ENCODE measurements at places on chromosomes 5 and 9.

DNA sequence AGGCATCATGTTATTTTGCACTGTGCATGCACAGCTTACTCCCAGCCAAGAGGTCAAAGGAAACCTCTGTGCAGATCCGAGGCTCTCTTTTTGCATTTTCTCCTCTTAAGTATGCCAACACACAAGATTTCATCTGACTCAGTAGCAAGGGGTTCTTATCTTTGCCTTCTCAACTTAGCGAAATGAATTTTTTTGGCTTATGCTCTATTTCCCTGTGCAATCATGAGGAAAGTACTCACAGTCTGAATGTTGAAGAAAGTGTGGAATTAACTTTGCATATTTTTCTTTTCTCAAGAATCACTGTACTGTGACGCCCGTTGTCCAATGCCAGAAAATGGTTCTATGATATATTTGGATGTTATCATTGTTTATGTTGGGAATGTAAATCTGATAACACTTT, 173.5 kb upstream of the FBXL7 start:
- DNase-seq: no peak

DNA sequence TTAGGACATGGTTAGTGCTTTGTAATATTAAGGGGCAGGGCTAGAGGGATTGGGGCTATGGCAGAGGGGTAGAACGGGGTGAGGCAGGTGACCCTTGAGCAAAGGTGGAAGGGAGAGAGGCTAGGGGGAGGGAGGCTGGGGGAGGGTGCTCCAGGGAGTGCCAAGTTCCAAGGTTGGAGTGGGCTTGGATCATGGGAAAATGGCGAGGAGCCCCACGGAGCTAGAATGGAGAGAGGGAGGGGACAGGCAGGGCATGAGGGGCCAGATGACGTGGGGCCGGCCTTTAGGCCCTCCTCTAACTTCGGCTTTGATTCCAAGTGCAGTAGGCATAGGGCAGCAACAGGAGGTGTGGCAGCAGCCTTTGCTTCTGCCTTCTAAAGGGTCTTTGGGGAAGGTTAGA, 171.8 kb upstream of the PANK3 start:
- DNase-seq: no peak

DNA sequence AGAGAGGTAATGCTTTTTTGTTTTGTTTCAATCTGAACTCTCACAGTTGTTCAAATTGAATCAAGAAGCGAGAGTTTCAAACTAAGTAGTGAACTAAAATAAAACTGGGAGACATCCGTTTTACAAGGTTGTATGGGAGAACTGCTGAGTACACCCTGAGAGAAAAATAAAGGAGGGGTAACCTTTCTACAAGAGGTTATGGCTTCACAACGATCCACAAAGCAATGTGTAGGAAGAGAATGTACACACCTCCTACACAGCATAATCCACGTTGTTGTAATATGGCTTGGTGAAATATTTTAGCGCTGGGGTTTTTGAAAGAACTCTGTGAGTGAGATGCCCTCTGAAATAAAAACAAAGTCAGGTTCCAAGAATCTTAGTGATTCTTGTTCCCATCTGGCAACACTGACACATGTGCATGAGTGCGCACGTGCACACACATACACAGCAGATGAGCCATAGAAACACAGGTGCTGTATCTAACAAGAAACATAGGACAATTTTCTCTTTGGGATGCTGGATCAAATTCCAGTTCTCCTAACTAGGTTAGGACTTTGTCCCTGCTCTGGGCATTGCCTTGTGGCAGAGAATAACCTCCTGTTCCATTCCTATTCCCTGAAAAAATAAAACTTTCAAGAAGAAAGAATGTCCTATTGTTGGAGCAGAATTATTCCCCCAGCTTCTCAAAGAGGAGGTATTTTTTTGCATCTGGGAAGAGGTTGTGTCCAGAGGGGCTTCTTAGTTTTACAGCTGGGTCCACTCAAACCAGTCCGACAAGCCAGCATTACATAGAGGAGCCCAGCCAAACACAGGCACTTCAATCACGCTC, 94.5 kb upstream of the EFNA5 start:
- DNase-seq: no peak

DNA sequence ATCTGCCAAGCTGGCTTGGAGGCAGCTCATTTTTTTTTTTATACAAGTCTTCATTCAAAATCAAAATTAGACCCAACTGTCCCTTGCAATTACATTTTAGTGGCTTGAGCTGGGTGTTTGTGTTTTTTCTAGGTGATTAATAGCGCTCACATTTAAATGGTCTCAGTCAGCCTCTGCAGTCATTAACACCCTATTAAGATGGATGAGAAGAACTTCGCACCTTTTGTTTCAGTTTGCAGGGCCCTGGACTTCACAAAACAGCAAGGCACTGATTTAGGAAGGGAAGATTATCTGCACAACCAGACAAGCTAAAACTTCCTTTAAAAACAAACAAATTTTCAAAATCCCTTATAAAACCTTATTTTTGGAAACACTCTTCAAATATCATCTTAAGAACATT, 374.8 kb downstream of the EFNA5 start:
- DNase-seq: no peak

GRCh38 chr5:84383816-84384603, 670 bp downstream of the EDIL3 start:
- DNase-seq: peak; percentile 85

DNA sequence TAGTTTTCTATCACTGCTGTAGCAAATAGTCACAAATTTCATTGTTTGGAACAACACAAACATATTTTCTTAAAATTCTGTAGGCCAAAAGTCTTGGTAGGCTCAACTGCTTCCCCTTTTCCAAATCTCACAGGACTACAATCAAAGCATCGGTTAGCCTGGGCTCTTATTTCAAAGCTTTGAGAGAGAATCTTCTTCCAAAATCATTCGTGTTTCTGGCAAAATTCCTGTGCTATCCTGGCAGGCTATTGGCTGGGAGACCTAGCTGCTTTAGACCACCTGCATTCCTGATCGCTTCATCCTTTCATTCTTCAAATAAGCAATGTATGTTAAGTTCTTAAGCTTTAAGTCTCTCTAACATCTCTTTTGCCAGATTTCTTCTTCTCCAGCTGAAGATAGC, 629.8 kb upstream of the CDH18 start:
- DNase-seq: no peak

- no peak for DNase-seq
Observed at GRCh38 chr9:114737118-114737517, 55.1 kb upstream of the TEX48 start.

DNA sequence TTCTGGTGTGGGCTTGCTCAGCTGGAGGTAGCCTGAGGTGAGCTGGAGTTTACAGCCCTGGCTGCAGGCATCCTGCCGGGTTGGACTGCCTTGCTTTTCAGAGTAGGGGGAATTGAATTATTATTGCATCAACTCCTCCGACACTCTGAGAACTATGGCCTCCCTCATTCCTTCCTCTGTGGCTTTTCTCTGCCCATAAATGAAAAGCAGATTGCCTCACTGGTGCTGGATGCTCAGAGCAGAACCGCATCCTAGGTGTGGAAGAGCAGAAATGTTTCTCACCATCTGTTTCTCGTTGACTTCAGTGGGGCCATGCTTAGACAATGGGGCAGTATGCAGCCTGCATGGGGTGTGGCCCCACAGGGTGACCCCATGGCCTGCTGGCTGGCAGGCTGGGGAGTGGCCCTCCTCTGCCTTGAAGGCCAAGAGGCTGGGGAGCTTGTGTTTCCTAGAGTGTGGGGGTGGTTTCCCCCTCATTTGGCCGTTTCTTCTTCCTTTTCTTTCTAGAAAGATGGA, 27.3 kb upstream of the TGFBI start:
- DNase-seq: no peak

GRCh38 chr5:52579391-52579790, 208.3 kb upstream of the ITGA1 start:
- no peak for DNase-seq

DNA sequence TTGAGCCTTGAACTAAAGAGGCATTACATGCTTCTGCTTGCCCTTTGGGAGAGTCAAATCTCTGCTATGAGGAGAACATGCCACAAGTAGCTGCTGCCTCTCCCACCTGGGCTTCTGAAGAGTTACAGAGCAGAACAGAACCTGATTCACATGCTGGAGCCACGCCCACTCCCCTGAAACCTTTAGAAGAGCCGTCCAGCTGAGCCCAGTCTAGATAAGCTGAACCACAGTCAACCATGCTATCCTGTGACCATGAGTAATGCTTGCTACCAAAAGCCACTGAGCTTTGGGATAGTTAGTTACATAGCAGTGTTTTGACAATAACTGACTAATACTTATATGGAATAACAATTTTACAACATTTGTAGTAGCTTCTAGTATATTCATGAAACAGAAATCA, 111.0 kb upstream of the VCAN start:
- DNase-seq: no peak

DNA sequence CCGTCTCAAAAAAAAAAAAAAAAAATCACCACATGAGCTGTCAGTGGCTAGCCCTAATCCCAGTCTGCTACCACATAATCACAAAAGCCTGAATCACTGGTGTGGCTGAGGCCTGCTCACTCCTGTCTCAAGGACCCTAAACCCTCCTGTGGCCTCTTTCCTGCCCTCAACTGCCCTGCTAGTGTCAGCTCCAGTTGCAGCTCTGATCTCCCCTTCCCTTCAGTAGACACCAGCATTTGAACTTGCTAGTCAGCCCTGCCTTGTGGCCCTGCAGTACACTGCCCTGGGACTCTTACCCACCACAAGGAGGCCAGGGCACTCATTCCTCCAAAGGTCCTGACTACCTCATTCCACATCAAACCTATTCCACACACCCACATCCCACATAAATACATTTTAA, 9.5 kb upstream of the P4HA2 start:
- DNase-seq: peak; percentile 35

- no peak for DNase-seq
Observed at GRCh38 chr5:68886814-68887213, 207.0 kb upstream of the SLC30A5 start.

- peak; percentile 25 for DNase-seq
Observed at GRCh38 chr9:93012963-93013855, 45.3 kb upstream of the SUSD3 start.

DNA sequence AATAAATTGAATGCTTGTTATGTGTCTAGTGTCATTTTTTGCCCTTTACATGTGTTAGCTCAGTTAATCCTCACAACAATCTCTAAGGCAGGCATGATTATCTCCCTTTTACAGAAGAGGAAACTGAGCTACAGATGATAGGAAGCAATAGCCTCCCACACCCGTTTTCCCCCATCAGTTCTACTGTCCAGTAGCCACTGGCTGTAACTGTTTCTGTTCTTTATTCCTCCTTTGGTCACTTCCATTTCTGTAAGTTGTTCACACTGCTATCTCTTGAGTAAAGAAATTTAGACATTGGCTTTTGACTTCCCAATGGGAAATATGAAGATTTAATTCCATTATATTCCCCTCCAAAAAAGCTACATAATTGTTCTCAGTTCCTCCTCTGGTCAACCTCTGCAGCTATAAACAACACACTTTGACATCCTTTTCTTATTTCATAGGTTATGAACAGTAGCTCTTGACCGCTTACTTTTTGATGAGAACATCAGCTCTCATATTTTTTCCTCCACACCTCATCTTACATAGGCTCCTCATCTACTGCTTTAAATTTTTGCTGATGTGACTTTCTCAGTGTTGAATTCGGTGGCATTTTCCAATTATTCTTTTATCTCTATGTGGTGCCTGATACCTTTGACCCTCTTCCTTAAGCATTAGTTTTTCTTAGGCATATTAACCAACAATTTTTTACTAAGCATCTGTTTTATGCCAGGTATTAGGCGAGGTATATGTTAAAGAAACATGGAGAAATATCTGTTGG, 21.4 kb downstream of the SPZ1 start:
- no peak for DNase-seq

GRCh38 chr5:55570026-55570425, 35.3 kb upstream of the PLPP1 start:
- DNase-seq: no peak

DNA sequence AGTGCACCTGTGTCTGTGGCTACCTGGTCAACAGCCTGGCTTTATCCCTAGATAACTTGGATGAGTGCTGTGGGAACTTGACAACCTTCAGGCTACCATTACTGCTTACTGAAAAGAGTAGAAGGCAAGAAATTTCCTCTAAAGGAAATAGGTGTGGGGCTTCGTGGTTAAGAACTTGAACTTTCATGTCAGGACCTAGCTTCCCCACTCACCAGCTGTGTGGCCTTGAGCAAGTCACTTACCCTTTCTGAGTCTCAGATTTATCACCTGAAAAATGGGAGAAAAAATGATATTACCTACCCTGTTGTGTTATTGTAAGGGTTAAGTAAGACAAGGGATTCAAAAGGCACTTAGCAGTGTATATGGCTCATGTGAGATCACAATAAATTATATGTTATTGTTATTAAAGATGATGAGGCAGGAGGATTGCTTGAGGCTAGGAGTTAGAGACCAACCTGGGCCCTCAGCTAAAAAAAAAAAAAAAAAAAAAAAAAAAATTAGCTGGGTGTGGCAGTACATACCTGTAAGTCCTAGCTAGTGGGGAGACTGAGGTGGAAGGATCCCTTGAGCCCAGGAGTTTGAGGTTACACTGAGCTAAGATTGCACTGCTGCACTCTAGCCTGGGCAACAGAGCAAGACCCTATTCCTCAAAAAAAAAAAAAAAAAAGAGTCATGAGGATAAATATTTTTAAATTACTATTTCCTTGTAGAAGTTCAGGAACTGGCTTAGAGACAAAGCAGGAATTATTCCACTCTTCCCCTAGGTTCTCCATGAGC, 97.0 kb upstream of the SPRY4 start:
- no peak for DNase-seq

DNA sequence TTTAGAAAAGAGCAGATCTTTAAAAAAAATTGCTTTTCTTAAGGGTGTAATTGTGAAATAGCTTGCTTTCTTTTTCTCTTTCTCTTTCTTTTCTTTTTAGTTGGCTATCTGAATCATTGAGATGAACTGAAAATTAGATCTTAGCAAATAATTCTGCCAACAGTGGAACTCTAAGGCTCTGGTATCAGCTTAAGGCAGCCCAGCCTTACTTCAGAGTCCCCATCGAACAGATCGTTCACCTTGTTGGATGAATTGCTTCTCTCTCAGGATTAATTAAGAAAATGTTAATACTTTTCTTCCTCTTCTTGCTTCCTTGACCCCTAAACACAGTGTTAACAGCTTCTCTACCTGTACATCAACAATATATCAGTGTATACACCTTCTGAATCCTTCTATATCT, 92.1 kb downstream of the ZCCHC7 start:
- no peak for DNase-seq

DNA sequence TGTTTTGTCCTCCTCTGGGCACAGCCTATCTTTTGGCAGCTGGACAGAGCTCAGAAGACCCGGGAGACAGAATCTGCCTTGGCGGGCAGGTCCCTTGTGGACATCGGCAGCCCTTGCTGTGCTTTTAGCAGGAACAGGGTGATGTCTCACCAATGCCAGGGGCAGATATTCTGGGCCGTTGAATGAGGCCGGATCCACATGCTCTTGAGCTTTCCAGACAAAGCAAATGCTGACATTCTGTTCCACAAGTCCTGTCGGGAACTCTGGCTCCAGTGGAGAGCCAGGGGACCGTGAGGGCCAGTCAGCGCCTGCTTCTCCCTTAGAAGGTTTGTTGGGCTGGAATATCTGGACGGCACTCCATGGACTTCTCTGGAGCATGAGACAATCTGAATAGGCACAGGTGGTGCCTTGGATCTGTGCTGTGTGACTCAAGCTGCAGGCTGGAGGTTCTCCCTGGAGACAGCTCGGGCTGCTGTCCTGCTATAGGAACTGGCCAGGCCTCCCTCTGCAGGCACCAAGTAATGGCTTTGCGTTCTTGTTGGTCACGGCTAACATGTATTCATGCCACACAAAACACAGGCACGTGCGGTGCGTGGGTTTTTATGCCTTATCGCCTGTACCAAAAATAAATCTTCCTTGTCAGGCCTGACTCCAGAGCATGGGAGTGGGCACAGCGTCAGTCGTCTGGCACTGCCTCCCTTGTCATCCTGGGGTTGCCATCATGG, 80.3 kb downstream of the GADD45G start:
- DNase-seq: no peak

- no peak for DNase-seq
Observed at GRCh38 chr5:75707911-75708509, 9.2 kb downstream of the POC5 start.

Measured in H9 (cell line).